Activated T-helper 9 cell treated with anti-CD3 and anti-CD28 coated beads, Interleukin-2, amount 50 U/mL, for 16 hours (primary cell): ENCODE measurements at places on chromosomes 1 and 21.

GRCh38 chr1:182650678-182651338 lies 33.6 kb downstream of the RGS8 start:
- DNase-seq: no peak

DNA sequence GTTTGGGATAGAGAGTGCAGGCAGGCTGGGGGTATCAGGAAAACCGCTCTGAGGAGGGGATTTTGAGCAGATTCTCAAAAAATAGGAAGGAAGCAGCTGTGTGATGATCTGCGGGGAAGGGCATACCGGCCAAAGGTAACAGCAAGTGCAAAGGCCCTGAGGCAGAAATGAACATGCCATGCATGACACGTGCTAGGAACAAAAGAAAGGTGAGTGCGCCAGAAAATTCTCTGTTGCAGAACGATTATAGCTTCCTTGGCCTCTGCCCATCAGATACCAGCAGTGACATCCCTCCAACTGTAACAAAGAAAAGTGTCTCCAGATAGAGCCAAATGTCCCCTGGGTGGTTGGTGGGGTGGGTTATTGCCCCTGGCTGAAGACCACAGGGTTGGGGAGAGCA lies 37.0 kb upstream of the FAM131C start:
- no peak for DNase-seq

GRCh38 chr1:61079898-61080336 lies 2.4 kb upstream of the NFIA start:
- no peak for DNase-seq

DNA sequence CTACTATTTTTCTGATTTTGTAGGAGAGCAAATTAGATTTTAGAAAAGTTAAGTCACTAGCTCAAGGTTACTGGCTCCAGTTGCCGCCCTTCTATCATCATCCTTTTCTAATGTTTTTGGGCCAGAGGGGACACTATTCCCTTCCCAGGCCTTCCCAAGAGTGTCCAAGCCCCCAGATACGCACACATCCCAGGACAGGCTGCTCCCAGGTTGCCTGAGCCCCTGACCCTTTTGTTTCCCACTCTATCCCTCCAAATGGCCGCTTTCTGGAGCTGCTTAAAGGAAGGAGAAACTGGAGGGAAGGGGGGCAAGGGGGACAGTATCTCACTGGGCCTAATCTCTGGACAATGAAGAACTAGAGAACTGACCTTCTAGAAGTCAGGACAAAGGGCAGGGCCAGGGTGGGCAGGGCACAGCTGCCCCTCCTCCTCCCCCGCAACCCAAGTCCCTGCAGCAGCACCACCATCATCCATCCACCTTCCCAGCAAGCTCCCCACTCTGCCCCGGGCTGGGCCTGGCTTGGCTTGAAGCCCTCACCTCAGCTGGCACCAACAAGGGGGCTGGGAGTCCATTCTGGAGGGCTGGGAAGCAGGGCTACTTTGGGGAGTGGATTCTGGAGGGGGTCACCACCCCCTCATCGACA lies 1.1 kb upstream of the MAP7D1 start:
- no peak for DNase-seq

GRCh38 chr21:31714741-31715365 lies 17.1 kb downstream of the SCAF4 start:
- no peak for DNase-seq

DNA sequence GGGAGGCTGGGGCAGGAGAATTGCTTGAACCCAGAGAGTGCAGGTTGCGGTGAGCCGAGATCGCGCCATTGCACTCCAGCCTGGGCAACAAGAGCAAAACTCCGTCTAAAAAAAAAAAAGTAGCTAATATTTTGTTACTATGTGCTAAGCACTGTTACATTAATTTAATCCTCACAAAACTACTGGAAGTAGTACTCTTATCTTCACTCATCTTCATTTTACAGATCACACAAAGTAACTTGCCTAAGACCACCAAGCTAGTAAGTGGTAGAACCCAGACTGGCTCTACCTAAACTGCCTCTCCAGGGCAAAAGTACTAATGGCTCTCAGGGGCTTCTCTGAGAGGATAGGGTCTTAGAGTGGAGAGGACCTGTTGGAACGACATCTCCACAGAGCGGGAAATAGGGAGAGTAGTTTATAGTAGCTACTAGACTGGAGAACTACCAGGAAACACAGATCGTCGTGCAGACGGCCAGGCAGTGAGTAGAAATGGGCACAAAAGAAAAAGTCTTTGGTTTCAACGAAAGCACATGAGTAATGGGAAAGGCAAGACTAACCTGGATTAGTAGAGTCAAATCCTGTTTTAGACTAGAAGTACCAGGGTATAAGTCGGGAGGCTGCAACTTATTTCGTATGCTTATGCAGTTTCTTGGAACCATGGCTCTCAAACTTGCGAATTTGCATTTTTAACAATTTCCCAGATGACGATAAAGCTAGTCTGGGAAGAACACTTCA lies 1.4 kb downstream of the CLCC1 start:
- no peak for DNase-seq

DNA sequence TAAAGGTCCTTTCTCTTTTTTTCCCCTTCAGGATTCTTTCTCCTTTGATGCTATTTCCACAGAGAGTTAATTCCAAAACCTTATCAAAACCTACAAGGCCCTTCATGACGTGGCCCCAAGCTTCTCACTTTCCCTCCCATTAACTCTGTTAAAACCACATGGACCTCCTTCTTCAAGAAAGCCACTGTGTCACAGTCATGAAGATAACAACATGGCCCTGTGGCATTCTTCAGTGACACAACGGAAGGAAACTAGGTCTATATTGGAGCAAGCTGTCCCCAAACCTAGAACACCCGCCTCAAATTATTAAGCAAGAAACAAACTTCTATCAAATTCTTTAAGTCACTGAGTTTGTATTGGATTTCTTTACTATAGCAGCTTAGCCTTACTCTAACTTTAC lies 611.1 kb downstream of the NUF2 start:
- DNase-seq: no peak

- DNase-seq: no peak
These were observed 73.6 kb downstream of the SMYD2 start for GRCh38 chr1:214354440-214355148.
